Brain microvascular endothelial cell (primary cell): ENCODE measurements at places on chromosomes 4 and X.

- DNase-seq, result peak; percentile 90
Observed at GRCh38 chr4:123418351-123418931, 21.8 kb downstream of the SPRY1 start.

DNA sequence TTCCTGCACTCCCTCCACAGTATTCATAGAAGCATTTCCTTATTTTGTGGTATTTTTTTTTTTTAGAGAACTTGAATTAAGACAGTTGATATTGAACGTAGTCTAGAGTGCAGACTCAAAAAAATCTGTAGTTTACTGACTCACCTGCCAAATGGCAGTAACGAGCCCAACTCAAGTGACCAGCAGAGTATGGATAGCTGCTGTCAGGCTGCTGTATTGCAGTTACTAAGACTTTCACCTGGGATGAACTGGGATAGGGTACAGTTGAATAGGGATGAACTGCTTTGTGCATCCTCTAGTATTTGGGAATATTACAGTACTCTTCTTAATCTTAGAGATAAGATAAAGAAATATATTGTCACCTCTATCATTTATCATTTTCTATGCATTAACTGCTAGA, 7.0 kb upstream of the SLC7A11 start:
- DNase-seq, result no peak

DNA sequence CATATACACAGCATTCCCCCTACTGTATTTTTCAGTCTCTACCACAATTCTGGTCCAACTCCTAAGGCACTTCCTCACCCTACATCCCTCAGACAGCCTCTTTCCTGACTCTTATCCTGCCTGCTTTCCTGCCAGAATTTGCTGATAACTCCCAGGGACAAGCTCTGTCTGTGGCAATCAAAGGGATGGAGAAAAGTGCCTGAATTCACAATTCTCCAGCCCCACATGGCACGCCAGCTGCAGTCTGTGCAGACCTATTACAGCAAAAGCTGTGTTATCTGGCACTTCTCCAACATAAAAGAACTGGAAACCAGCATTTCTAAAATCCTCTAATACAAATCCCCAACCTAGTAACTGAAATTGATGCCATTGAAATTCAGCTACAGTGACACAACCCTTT, 404.8 kb downstream of the KLHL13 start:
- DNase-seq, result no peak

DNA sequence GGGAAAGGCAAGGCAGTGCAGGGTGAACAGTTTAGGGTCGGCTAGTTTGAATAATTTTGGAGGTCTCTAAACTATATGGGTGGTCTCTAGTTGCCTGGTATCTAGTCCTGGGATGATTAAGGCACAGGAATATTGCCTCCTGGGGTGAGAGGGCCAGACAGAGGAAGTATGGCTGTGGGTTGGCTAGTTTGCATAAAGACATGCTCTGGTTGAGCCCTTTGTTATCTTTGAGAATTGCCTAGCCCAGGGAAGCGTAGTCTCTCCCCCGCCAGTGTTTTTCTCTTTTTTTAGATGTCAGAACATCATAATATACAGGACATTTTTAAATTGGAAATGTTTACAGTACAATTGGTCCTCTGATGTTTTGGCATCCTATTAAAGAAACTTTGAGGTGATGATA, 163.5 kb downstream of the PWWP3B start:
- no peak for DNase-seq

- no peak for DNase-seq
Observed at GRCh38 chrX:86178906-86179305, 30.7 kb downstream of the DACH2 start.

- no peak for DNase-seq
Observed at GRCh38 chr4:56914336-56914735, 6.6 kb downstream of the REST start.

- no peak for DNase-seq
Observed at GRCh38 chrX:15114743-15115566, 154.9 kb downstream of the ASB9 start.

- no peak for DNase-seq
Observed at GRCh38 chrX:9291629-9292028, 173.2 kb upstream of the TBL1X start.

GRCh38 chr4:185592845-185593488, 57.7 kb upstream of the PDLIM3 start:
- no peak for DNase-seq

GRCh38 chrX:111129921-111130320, 33.9 kb downstream of the PAK3 start:
- DNase-seq, result no peak

DNA sequence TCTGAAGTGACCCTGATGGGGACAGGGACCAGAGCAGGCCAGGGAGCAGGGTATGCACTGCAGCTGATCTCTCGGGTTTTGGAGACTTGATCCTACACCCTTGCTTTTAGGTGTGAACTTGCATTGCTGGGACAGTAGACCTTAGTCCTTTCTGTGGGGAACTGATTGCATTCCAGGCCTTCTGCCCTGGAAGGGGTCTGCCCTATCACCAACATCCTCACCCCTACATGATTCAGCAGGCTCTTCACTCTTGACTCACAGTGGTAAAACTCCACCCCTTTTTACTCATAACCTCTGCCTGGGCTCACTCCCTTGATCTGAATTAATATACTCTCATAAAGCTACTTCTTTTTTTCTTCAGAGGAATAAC, 6.6 kb upstream of the DDX60L start:
- peak; percentile 69 for DNase-seq

DNA sequence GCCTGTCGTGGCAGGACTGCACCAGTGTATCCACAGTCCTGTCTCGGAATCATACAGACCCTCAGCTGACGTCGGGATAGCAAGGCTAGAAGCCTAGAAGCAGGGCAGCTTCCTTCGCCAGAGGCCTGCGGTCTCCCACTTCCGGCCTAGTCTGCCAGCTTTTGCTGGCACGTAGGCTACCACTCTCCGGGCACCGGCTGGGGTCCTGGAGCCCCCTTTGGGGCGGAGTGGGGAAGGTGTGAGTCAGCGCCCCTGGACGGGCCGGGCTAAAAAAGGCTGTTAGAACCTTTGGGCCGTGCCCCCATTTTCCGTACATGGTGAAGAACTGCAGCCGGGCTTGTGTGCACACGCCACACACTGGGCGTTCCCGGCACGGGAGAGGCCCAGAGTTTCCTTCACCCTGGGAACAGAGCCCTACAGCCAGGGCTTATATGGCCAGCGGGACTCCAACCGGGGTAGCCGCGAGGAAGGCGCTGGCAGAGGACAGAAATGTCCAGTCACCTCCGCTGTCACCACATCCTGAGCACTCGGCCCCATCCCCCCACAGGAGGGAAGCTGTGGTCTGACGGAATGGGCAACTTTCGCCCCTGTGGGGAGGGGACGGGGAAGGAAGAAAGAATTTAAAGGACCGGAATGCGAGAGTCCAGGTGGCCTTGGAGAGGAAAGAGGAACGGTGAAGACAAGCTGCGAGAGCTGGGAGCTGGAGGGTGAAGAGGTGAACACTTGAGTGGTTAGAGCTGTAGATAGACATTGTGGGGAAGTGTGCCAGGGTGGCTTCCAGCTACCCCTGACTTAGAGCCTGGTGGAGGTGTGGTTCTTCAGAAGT, 4.6 kb downstream of the MAGIX start:
- DNase-seq, result peak; percentile 49

GRCh38 chrX:28585767-28586166, 1.5 kb upstream of the IL1RAPL1 start:
- DNase-seq, result no peak

DNA sequence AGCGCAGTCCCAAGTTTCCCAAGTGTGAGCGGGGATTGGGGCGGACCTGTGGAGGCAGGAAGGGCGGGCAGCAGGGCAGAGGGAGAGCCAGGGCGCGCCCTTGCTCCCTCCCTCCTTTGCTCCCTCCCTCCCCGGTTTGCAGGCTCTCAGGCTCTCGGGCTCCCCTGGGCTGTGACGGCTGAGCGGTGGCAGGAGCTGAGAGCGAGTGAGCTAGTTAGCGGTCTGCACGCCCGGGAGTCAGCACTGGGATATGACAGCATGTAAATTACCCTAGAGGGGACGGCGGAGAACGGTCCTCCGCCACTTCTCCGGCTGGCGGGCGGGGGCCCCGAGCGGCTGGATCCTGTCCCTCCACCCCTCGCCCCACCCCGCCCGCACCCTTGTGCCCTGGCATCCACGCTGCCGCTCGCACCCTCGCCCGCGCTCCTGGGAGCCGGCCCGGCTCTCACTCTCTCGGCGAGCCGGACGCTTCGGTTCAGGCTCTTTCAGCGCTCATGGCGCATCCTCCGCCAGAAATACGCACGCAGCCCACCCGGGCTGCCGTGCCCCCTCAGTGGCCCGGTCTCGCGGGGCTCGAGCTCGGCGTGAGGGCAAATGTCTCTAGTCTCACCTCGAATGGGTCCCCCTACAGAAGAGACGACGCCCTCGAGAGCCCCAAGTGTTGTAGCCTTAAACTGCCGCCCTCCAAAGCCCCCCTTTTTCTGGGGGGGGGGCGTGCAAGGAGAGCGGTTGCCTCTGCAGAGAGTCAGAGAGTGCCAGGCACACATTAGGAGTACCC, at the start of gene TSC22D3:
Gene TSC22D3 (minus strand): TSS at position 54 of the 778 bp plus-strand sequence. CDS start 368 bp downstream, outside the sequence.
- DNase-seq, result peak; percentile 47

GRCh38 chr4:121824950-121825349, 1.3 kb upstream of the CCNA2 start:
- no peak for DNase-seq

GRCh38 chr4:183522821-183523220, 18.0 kb downstream of the ING2 start:
- DNase-seq, result no peak

DNA sequence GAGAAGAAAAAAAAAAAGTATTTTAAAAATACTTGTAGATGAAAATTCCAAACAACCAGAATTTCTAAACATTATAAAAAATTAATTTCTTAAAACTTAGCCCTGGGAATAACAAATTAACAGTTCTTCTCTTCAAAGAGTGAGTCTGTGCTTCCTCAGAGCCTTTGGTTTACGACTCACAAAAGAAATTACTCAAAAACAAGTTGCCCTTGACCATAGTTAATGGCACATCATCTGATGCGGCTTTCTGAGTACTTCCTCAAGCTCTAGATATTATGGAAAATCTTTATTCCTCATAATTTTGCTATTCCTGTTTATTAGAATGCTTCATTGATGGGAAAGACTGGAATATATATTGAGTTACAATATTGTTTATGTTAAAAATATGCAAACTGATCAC, 23.7 kb downstream of the TAPT1 start:
- DNase-seq, result no peak

GRCh38 chrX:151004085-151004484, 20.9 kb downstream of the HMGB3 start:
- DNase-seq, result no peak

DNA sequence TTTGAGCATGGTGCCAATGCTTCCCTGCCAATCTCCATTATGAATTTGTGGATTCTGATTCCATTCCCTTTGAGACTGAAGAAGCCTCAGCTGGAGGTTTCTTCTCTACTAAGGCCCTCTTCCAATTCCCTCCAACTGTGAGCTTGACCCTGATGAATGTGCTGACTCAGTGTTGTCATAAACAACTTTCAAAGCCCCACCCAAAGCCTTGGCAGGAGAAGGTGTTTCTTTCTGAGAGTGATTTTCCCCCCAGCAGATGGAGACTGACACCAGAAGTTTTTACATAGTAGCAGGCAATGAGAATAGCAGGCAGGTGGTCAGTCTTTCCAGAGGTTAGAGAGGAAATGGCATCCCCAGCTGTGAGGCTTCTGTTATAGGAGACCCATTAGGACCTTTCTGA, 53.1 kb downstream of the OCRL start:
- DNase-seq, result no peak

GRCh38 chr4:65170768-65171514, 499.3 kb downstream of the EPHA5 start:
- DNase-seq, result no peak
